HS-27A (cell line): ENCODE measurements at places on chromosomes 2 and 18.

DNA sequence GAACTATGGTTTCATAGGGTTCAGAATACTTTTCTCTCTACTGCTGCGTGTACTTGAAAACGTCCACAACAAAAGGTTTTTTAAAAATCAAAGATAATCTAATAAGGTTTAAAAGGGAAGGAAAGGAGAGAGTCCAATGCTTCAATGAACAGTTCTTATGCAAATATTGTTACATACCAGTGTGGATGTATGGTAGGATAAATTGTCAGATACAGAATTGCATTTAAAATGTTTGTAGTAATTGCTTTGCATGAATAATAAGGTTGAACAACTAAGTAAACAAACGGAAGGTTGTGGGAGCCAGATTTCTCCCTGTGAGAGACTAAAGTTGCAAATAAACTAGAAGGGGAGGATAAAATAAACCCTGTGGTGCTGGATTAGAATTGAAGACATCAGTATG lies 53.8 kb upstream of the RBBP8 start:
- DNase-seq = no peak

GRCh38 chr2:150370561-150370960 lies 116.9 kb downstream of the RND3 start:
- DNase-seq = no peak

GRCh38 chr18:25639596-25639995 lies 287.6 kb upstream of the ZNF521 start:
- DNase-seq = no peak

DNA sequence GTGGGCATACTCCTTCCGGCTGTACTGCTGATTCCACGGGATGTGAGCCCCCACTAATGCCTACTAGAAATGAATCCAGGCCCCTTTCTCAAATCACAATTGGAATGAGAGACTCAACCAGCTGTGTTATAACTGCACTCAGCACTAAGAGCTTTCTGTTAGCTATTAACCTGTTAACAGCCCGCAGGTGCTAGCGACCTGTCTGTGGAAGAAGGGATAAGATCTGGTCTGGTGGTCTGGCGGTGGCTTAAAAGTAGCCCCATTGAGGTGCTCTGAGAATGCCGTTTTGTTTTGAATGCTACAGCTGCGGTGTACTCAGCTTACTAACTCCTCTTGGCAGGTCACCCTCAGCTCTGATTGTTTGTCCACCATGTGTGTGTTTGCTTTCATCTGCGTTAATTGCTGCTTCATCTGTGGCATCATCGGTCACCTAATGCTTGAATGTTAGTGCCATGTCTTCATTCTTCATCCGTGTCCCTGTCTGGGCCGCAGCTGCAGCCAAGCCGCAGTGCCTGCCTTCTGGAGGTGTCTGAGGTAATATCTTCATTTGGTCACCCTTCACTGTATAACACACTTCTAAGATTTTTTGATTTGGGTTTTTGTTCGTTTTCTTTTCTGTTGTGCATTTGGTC lies 16.3 kb downstream of the RAB12 start:
- no peak for DNase-seq

DNA sequence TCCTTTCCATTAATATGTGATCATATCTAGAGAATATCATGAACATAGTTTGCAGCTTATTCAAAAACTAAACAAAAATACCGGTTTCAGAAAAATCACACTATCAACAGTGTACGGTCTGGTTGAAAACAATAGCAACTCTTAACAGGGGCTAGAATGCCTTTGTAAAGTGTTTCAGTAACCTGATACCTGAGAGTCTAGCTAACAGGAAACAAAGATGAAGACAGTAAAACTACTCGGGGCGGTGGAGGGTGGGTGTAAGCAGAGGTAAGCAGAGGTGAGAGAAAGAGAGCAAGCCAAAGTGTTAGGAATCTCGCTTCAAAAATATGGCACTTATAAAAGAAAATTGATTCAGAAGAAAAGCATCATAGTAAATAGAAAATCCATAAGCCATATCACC lies 109.0 kb upstream of the RGPD4 start:
- no peak for DNase-seq

GRCh38 chr18:50819027-50819727 lies 639 bp downstream of the MRO start:
- DNase-seq = no peak

- DNase-seq = no peak
Observed at GRCh38 chr2:52117299-52117698, 1085.4 kb upstream of the NRXN1 start.

DNA sequence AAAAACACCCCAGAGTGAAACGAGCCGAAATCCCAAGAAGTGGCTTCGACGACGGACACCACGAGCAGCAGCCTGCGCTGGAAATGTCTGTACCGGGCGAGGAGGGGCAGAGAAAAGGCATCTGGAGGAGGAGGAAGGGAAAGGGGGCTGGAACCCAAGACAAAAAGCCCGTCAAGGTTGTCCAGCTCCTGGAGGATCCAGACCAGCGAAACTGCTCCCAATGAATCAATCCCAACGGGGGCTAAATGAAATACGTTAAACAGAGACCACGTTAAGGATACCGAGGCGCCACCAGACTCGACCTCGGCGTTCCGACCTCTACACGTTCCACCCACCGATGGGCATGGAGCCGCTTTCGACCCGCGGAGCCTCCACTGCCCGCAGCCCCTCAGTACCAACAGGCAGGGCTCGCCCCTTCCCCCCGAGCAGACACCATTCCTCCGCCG lies 400 bp downstream of the CCDC88A start:
- no peak for DNase-seq

- no peak for DNase-seq
Observed at GRCh38 chr2:187655001-187655400, 100.8 kb upstream of the TFPI start.
